Stomach (tissue), 19 donors: ENCODE measurements at places on chromosomes 16 and 17.

GRCh38 chr16:69523566-69524305, 42.0 kb upstream of the NFAT5 start:
- no peaks in the 10 kb centered on the region for H3K4me1 ChIP-seq
- H3K4me3 ChIP-seq = no peak overlapping the region
- DNase-seq = no peak
- no peaks in the 10 kb centered on the region for H3K36me3 ChIP-seq

GRCh38 chr16:62135446-62135845, 99.2 kb upstream of the CDH8 start:
- no peak for DNase-seq
- H3K36me3 ChIP-seq = no peaks in the 10 kb centered on the region
- no peaks in the 10 kb centered on the region for H3K27me3 ChIP-seq
- no peaks in the 10 kb centered on the region for H3K4me1 ChIP-seq
- no peak overlapping the region for H3K4me3 ChIP-seq
- H3K27ac ChIP-seq = no peak overlapping the region

- H3K27ac ChIP-seq = peak overlapping the region; percentile 1
- H3K36me3 ChIP-seq = no peaks in the 10 kb centered on the region
- H3K4me3 ChIP-seq = no peak overlapping the region
- no peaks in the 10 kb centered on the region for H3K27me3 ChIP-seq
- peak; percentile 76 for DNase-seq
These were observed 36.2 kb downstream of the RGS9 start for GRCh38 chr17:65173284-65173793.

DNA sequence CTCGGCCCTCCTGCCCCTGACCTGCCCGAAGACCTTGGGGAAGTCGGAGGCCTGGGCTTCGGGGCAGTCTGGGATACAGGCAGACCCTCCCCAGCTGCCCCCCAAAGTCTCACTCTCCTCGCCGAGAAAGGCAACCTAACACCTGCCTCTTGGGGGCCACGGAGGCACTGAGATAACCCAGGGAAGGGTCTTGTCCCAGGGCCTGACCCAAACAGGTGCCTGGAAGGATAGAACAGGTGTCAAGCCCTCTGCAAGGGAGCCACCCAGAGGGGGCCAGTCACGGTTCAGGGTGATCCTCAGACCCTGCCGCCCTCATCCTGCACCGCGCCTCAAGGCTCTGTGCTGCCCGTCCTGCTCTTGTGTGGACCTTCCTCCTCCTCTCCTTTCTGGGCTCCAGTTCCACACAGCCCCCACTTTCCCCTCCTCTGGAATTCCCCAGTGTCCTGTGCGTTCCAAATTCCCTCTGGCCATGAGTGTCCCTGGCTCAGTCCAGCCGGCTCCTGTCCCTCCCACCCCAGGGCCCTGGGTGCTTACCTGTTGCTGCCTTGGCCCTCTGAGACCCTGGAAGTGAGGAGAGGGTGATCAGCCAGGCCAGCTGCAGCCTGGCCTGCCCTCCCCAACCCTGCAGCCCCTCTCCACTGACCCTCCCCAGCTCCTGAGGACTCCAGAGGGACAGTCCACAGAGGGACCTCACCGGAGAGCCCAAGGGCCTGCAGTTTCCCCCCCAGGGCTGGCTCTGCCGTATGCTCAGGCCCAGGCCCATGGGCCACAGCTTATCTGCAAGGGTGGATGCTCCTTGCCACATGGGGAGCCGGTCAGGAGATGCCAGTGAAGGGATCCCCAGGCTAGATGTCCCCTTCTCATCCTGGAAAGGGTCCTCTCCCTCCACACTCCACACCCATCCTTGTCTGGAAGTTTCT, 3.8 kb downstream of the PRSS27 start:
- no peaks in the 10 kb centered on the region for H3K36me3 ChIP-seq
- peaks cover 26% of the 10 kb centered on the region for H3K4me1 ChIP-seq
- H3K27ac ChIP-seq = no peak overlapping the region
- peak overlapping the region; percentile 29 for H3K4me3 ChIP-seq
- peaks cover 9% of the 10 kb centered on the region for H3K27me3 ChIP-seq
- no peak for DNase-seq

DNA sequence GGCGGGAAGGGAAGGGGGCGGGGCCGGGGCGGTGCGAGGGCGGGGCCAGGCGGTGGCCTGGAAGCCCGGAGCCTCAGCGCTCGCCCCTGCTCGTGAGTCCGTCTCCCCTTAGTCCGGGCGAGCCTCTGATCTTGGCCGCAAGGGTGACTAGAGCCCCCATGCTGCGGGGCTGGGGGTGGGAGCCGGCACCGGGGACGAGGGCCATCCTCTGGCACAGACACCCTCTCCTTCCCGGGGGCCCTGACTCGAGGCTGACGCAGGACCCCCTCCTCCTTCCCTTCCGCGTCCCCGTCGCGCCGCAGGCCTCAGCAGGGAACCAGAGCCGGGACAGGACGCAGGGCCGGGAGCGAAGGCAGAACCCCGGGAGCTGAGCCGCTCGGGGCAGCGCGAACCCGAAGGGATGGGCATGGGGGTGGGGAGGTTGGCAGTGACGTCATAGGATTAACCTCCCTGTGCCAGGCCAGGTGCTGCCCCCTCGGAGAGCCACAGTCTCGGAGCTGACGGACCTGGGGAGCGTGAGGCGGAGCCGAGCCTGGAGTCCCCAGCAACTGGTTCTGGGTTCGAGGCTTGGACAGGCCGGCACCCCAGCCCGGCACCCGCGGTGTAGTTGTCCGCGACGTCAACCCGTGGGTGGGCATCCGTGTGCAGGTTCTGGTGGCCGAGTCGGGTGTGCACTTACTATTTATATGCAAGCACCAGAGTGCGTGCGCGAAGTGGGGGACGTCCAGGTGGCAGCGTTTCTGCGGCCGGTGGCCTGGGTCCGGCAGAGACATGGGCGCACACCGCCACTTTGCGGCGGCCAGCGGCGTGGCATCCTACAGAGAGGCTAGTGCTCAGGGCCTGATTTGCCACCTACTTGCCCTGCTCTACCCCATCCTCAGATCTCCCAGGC, 503 bp upstream of the PLCD3 start:
- peak overlapping the region; percentile 88 for H3K4me3 ChIP-seq
- H3K27ac ChIP-seq = peak overlapping the region; percentile 98
- H3K4me1 ChIP-seq = peaks cover 53% of the 10 kb centered on the region

DNA sequence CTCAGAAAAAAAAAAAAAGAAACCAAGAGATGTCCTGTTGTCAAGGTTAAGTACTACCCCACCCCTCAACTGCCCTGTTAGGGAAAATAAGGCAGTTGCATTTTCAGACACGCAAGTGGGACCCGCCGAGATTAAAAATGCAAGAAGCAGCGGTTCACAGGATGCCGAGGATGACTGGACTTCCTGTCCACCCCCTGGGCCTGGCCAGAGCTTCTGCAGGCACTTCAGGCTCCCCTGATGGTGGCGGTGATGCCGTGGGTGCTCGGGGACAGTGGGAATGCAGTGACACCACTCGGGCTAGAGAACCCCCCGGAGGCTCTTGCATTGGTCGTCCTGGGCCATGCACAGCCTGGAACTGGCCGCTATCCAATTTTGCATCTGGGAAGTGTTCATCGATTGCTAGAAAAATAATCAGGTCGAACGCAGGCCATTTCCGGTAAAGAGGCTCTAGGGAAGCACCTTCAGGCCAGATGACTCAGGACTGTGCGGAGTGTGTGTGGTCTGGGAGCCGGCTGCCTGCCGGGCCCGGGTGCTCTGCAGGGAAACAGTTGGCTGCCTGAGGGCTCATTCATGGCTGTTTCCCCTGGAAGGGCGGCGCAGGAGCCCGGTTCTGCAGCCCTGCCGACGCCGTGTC, 13.4 kb upstream of the CRISPLD2 start:
- no peak overlapping the region for H3K27ac ChIP-seq
- no peak overlapping the region for H3K4me3 ChIP-seq
- H3K36me3 ChIP-seq = no peaks in the 10 kb centered on the region
- no peaks in the 10 kb centered on the region for H3K4me1 ChIP-seq
- H3K27me3 ChIP-seq = no peaks in the 10 kb centered on the region
- peak; percentile 42 for DNase-seq

GRCh38 chr17:36683387-36683786, 82.0 kb downstream of the MRM1 start:
- H3K4me3 ChIP-seq = no peak overlapping the region
- H3K27ac ChIP-seq = no peak overlapping the region
- no peaks in the 10 kb centered on the region for H3K4me1 ChIP-seq
- H3K27me3 ChIP-seq = peaks cover 16% of the 10 kb centered on the region

DNA sequence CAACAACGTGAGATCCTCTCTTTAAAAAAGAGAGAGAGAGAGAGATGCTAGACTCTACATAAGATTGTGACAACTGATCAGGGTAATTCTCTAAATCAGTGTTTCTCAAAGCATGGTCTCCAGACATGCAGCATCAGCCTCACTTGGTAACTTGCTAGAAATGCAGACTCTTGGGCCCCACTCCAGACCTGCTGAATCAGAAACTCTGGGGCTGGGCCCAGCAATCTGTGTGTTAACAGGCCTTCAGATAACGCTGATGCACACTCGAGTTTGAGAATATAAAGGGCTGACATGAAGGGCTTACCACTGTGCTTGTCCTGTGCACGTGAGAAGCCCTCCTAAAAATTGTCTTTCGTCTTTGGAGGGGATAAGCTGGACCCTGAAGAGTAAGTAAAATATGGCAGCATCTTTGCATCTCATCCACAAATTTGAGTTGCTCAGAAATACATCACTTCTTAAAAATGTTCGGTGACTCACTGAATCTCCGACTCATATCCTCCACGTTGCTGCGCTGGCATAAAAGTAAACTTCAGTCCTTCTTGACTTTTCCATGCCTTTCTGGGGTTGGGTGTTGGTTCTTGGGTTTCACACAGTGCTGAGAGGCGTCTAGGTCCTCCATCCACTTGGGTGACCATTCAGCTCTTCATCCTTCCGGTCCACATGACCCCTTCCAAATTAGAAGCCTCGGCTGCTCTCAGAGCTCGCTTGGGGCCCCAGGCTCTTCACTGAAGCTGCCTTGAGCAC, 26.1 kb upstream of the KDM8 start:
- no peak overlapping the region for H3K27ac ChIP-seq
- no peaks in the 10 kb centered on the region for H3K36me3 ChIP-seq
- peaks cover 15% of the 10 kb centered on the region for H3K4me1 ChIP-seq
- no peak overlapping the region for H3K4me3 ChIP-seq
- no peak for DNase-seq

- H3K27ac ChIP-seq = no peak overlapping the region
- H3K36me3 ChIP-seq = no peaks in the 10 kb centered on the region
- H3K4me1 ChIP-seq = no peaks in the 10 kb centered on the region
- H3K4me3 ChIP-seq = no peak overlapping the region
- H3K27me3 ChIP-seq = no peaks in the 10 kb centered on the region
- no peak for DNase-seq
These were observed 30.8 kb downstream of the GPR139 start for GRCh38 chr16:20042848-20043247.

DNA sequence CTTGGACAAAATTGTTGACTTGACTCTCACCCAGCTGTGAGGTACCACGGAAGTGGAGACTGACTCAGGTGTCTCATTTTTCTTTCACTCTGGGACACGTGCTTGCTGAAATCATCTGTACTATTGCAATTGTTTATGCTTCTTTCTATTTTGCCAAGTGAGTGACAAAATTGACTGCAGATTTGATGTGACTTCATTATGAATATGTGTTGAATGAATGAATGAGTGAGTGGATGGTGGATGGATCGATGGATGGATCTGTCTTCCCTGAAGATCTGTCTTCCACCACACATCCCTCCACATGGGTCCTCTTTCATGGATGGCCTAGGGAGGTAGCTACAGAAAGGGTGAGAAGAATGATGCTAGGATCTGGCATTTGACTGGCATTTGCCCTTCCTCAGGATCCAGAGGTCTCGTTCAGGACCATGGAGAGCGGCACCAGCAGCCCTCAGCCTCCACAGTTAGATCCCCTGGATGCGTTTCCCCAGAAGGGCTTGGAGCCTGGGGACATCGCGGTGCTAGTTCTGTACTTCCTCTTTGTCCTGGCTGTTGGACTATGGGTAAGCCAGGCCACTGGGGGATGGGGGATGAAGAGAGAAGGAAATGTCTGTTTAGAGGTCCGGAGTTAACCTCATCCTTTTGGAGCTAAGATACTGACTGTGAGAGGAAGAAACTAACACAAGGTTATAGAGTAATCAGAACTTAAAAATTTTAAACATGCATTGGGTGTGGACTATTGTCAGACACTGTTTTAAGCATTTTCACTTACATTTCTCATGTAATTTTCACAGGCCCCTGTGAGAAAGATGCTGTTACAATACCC, 12.7 kb downstream of the SLC5A11 start:
- no peaks in the 10 kb centered on the region for H3K36me3 ChIP-seq
- no peak overlapping the region for H3K4me3 ChIP-seq
- H3K4me1 ChIP-seq = peaks cover 4% of the 10 kb centered on the region
- H3K27ac ChIP-seq = no peak overlapping the region
- DNase-seq = peak; percentile 84
- no peaks in the 10 kb centered on the region for H3K27me3 ChIP-seq

DNA sequence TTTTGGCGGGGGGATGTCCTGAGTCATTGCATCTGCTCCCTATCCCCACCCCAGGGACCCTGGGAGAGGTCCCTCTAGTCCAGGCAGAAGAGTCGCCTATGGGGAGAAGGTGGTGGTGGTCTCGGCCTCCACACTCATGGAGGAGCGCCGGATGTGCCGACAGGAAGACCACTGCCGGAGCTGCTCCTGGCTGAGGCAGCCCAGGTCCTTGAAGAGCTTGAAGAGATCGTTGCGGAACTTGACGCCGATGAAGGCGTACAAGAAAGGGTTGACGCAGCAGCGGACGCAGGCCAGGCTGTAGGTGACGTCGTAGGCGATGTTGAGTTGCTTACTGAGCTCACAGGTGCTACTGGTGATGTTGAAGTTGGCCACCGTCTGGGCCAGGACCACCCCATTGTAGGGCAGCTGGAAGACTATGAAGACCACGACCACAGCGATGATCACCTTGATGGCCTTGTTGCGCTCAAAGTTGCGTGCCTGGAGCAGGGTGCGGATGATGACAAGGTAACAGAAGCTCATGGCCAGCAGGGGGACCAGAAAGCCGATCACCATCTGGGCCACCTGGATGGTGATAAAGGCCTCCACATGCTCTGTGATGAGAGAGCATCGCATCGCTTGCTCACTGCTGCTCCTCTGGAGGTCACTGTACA, 10.5 kb downstream of the CCR7 start:
- no peaks in the 10 kb centered on the region for H3K36me3 ChIP-seq
- peak overlapping the region; percentile 90 for H3K27ac ChIP-seq
- H3K4me3 ChIP-seq = no peak overlapping the region
- peaks cover 41% of the 10 kb centered on the region for H3K4me1 ChIP-seq
- H3K27me3 ChIP-seq = peaks cover 8% of the 10 kb centered on the region

- no peak overlapping the region for H3K27ac ChIP-seq
- peaks cover 7% of the 10 kb centered on the region for H3K4me1 ChIP-seq
- peaks cover 9% of the 10 kb centered on the region for H3K36me3 ChIP-seq
These were observed 17.9 kb downstream of the CENPX start for GRCh38 chr17:82004517-82005455.
